HTR-8/SVneo (cell line): ENCODE measurements at places on chromosomes 4 and X.

DNA sequence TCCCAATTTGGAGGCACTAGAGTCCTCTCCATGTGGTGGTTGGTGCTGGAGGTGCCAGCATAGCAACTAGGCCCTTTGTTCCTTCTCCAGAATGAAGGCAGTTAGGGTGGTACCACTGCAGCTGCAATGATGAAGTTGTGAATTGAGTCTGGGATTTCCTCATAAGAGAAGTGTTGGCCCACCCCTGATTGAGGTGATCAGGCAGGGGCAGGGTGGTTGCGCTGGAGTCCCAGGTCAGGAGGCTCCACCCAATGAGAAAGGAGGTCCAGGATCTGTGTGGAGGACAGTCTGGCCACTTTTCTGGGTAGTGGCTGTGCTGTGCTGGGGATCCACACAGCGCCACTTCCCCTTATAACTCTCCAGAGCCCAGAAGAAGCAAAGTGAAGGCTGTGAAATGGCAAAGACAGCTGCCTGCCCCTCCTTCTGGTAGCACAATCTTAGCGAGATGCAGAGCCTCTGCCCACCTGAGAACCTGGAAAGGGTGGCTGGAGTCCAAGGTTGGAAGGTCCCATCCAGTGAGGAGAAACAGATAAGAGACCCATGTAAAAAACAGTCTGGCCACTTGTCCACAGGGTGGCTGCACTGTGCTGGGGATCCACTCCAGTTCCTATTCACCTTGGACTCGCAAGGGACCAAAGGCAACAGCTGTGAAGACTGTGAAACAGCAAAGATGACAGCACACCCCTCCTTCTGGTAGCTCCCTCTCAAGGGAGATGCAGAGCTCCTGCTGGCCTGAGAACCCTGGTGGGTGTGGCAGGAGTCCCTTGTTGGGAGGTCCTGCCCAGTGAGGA lies 124.6 kb downstream of the RRAGB start:
- no peak for DNase-seq

GRCh38 chr4:34935739-34936138 lies 1308.6 kb downstream of the ARAP2 start:
- no peak for DNase-seq

DNA sequence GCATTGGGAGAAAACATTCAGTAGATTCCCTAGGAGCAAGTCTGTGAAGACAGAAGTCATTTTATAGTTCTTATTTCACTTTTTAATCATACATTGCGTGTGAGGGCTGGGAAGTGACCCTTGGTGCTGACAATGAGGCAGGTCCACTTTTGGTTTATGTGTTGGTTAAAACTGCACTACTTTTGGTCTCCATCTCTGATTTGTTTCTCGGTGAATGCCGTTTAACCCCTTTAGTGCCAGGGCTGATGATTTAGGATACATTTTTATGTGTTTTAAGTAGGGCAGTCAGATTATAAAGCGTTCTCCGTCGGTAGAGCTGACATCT lies 110.4 kb downstream of the AFF1 start:
- no peak for DNase-seq

- DNase-seq = no peak
Observed at GRCh38 chrX:136032370-136032769, 47.1 kb downstream of the SLC9A6 start.
